ENCODE measurements at places on chromosomes 6 and 20.

GRCh38 chr6:4487538-4487937 lies 288.7 kb upstream of the CDYL start:
- DNase-seq = no peak
- H3K4me1 ChIP-seq = no peaks in the 10 kb centered on the region
- H3K27ac ChIP-seq = no peak overlapping the region
- H3K4me3 ChIP-seq = no peak overlapping the region
- H3K27me3 ChIP-seq = no peaks in the 10 kb centered on the region

GRCh38 chr6:46653439-46654195 lies 842 bp downstream of the SLC25A27 start:
- H3K36me3 ChIP-seq = no peaks in the 10 kb centered on the region

- H3K27ac ChIP-seq = no peak overlapping the region
- no peaks in the 10 kb centered on the region for H3K36me3 ChIP-seq
- H3K27me3 ChIP-seq = no peaks in the 10 kb centered on the region
- H3K4me3 ChIP-seq = no peak overlapping the region
Measured at GRCh38 chr6:165486183-165487137, 176.6 kb downstream of the PDE10A start.

- peak; percentile 58 for DNase-seq
- peaks cover 6% of the 10 kb centered on the region for H3K4me1 ChIP-seq
- no peaks in the 10 kb centered on the region for H3K27me3 ChIP-seq
- no peak overlapping the region for H3K4me3 ChIP-seq
- H3K36me3 ChIP-seq = no peaks in the 10 kb centered on the region
Measured at GRCh38 chr20:1313236-1313964, 15.5 kb downstream of the SDCBP2 start.

- H3K4me3 ChIP-seq = no peak overlapping the region
- no peak for DNase-seq
- H3K4me1 ChIP-seq = no peaks in the 10 kb centered on the region
- H3K27me3 ChIP-seq = no peaks in the 10 kb centered on the region
- no peaks in the 10 kb centered on the region for H3K36me3 ChIP-seq
Measured at GRCh38 chr6:12709116-12709515, 7.5 kb upstream of the PHACTR1 start.

GRCh38 chr6:43758617-43759050 lies 11.4 kb upstream of the VEGFA start:
- no peak for DNase-seq
- H3K27me3 ChIP-seq = no peaks in the 10 kb centered on the region
- no peak overlapping the region for H3K27ac ChIP-seq
- H3K4me3 ChIP-seq = no peak overlapping the region
- H3K4me1 ChIP-seq = no peaks in the 10 kb centered on the region

DNA sequence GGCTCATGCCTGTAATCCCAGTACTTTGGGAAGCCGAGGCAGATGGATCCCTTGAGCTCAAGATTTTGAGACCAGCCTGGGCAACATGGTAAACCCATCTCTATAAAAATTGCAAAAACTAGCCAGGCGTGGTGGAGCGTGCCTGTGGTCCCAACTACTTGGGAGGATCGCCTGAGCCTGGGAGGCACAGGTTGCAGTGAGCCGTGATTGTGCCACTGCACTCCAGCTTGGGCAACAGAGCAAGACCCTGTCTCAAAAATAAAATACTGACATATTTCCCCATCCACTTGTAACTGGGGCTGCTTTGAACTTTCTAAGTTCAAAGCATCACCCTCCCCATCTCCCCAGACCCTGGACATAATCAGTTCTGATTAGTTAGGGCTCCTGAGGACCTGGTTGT lies 7.2 kb upstream of the MMP9 start:
- DNase-seq = no peak
- H3K27ac ChIP-seq = no peak overlapping the region

- peak within 1 kb of the TSS; percentile 89 for H3K27ac ChIP-seq
- peaks cover 6% of the 10 kb centered on the region for H3K36me3 ChIP-seq
- H3K27me3 ChIP-seq = no peaks in the 10 kb centered on the region
- DNase-seq = peak; percentile 91
Measured at GRCh38 chr6:33620856-33621710, at the start of gene ITPR3. TSS of gene ITPR3 (plus strand) at chr6:33621322. CDS start at chr6:33621603, 281 bp downstream.
